ENCODE measurements at places on chromosomes 5 and 9.

DNA sequence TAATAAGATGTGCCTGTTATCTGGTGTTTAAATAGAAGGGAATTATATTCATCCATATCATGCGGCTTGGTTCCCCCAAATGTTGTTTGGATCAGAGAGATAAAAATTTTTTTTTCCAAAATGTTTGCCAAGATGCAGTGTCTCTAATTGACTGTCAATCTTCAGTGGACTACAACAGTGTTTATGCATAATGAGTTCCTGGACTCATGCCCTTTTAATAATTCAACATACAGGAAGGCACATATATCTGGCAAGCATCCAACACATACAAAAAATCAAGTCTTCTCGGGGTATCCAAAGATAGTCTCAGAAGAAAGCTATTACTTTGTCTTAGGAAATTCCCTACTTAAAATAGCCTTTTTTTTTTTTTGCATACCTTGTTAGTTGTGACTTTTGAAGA is 1534.7 kb downstream of the EFNA5 start:
- no peak for DNase-seq

GRCh38 chr9:97811533-97812246 is 41.3 kb upstream of the FOXE1 start:
- DNase-seq, result no peak

- DNase-seq, result no peak
Measured at GRCh38 chr5:68973696-68974095, 120.1 kb upstream of the SLC30A5 start.

DNA sequence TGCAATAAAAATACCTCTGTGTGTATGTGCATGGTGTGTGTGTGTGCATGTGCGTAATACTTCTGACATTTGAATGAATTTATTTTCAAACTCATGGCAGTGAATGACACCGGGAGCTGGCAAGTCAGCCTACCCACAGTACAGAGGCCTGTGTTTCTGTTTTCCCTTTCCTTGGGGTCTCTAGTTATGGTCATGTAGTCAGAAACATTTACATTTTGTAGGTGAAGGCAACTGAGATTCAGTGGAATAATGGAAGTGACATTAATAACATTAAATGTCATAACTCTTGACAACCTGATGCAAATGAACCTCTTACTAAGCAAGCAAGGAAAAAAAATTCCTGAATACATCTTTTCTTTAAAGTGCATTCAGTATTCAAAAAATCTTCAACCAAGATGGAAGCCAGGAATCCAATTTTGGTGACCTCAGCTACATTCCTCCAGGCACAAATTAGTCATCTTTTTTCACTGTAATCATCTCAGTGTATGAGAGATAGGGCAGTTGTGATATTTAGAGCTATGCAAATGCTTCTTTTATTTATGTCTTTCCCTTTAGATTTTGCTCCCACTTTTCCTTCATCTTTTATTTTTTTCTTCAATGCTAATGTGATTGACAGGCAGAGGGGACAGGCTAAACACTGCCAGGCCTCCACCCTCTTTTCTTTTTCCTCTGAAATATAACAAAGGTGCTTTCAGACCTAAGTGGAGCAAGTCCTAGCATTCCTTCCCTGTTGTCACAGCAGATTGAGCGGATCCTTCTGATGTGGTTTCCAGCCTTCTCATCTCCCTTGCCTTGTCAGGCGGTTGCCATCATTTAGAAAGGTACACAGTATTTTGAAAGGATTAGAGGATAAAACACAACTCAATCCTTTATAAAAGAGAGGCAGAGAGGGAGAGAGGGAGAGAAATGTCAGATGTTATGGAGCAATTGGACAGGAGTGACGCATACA is 569.8 kb upstream of the ADAMTS16 start:
- no peak for DNase-seq

GRCh38 chr9:1031951-1032601 is 18.1 kb upstream of the DMRT2 start:
- no peak for DNase-seq

DNA sequence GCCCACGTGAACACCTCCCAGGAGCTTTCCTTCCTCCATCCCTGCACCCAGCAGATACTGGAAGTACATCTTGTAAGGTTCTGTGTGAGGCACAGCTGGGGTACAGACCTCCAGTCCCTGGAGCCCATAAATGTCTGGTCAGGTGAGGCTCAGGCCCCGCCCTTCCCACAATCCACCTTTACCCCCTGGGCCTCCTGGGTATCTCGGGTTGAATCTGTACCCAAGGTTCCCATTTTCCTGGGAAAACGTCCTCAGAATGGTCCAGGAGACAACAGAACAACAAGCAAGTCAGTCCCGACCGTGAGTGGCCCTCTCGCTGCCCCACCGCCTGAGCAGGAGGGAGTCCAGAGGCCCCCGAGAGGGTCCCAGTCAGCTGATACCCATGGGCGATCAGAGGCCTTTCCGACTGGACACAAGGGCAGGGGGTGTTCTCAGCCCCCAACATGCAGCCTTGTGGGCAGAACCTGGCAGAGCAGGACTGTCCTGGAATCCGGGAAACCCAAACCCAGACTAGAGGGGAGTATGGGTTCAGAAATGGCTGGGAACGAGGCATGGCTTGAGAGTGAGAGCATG is 4.3 kb downstream of the SPATA31E1 start:
- DNase-seq, result no peak

- DNase-seq, result no peak
Measured at GRCh38 chr5:37836235-37836591, 3.6 kb downstream of the GDNF start.

DNA sequence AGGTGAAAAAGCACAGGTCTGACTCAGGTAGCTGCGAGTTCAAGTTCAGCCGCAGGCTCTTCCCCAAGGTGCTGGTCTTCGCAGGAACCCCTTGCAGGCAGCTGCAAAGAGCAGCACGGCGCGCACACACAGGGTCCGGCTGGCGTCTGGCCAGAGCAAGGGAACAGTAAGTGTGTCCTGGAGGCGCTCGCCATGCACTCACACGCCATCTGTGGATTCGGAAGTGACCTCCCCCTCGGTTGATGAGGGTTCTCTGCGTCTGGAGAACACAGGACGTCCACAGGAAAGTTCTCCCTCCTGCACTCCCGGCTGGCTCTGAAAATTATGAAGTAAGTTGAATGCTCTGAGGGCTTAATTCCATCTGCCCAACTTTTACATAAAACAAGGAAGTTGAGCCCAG is 14.0 kb upstream of the EGFL7 start:
- no peak for DNase-seq

Data from urinary bladder (tissue), 4 donors.